GM03348 (cell line): ENCODE measurements at places on chromosomes 7 and 10.
A peak's percentile ranks its signal among the peaks of the same experiment; 100 is the strongest.

DNA sequence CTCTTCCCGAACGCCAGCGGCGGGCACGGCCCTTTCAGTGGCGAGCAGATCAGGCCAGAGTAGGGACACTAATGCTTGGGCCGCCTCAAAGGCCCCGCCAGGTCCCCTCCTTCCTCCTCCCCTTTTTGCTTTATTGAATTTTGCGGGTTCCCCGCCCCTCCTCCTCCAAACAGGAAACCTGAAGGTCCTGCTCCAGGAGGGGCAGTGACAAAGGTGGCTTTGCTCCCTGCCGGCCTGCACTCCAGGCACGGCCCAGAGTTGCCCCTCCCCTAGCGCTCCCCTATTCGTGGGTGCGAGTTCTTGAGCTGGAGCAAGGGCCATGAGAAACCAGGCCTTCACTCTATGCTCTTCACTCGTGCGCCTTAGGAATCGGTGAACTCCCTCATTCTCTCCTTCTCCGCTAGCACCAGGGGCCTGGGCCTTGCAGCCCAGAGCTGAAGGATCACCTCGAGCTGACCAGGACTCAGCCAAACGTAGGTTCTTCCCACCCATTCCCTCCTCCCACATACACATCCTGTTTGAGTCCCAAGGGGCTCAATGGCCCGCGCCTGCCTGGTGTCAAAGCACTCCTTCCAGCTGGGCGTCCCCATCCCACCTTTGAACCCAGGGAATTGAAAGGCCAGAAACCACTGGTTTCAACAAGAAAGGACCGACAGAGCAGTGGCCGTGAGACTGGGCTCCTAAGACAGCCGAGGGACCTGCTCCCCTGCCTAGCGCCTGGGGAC is 619 bp upstream of the HOXA6 start:
- DNase-seq: peak; percentile 54

DNA sequence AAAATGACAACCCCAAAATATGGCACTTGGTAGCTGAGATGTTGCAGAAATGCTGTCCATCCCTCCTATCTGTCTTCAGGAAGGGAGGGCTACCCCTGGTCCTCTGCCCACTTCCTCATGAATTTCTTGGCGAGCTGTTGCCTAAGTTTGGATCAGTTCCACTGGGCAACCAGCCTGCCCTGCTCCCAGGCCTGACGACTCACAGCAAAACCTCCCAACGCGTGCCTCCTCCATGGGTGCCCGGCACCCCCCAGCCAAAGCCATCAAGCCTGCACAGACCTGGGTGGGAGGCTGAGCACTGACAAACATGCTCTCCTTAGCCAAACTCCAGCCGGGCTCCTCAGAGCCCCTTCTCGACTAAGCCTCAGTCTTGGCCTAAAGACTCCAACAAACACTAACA is 8.9 kb downstream of the VSTM4 start:
- DNase-seq: peak; percentile 61

DNA sequence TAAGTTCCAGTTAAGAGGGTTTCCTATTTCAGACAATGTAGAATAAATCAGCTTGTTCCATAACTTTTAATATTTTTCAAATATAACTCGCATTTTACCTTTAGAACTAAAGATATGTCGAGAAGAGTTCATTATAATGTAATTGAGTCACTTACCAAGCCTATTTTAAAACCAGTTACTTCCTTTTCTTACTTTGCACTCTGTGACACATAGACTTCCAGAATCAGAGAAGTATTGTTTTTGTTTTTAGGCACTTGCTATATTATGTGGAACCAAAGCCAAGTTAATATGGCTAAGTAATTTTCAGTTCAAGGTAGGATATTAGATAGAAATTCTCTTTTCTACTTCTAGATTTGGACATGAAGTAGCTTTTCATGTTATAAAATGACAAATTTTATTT is 182.7 kb upstream of the PRPS1L1 start:
- DNase-seq: no peak

- peak; percentile 15 for DNase-seq
These were observed 61.2 kb upstream of the ODAD2 start for GRCh38 chr10:28060031-28060607.

DNA sequence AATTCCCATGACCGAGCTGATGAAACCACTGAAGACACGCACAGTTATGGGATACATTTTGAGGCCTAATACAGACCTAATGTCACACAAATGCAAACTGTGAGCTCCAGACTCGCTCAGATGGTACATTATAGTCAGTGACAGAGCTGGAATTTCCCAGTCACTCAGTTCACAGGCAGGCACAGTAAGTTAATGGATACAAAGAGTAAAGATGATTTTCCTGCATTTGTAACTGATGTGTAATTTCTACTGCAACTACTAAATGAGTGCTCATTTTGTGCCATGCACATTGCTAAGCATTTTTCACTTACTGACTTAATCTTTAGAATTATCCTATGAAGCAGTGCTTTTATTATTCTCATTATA is 56.5 kb downstream of the ENO4 start:
- no peak for DNase-seq

- no peak for DNase-seq
These were observed 177.7 kb upstream of the COL1A2 start for GRCh38 chr7:94216944-94217461.

DNA sequence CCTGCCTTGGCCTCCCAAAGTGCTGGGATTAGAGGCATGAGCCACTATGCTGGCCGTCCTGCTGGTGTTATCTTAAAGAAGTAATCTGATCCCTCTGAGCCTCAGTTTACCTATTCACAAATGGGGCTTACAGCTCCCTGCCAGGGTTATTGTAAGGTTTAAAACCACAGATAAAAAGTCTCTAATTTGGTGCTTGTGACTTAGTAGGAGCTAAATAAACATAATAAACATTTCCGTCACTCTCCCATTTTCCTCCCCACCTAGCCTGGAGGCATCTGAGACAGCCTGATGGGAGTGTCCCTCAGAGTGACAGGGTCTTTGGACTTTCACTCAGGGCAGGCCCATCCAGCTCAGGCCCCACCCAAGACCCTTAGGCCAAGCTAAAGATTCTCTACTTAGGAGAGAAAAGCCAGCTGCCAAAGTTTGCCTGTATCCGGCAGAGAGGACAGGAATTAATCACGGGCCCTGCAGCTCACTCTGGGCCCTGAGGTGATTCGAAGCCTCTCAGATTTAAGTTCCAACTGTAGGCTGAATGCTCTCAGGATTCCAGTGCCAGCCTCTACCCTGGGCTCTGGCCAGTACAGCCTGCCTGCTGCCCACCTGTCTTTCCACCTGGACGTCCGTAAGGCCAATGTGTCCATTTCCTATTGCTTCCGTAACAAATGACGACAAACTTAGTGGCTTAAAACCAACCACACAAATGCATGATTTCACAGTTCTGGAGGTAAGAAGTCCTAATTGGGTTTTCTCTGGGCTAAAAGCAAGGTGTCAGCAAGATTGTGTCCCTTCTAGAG is 21.8 kb upstream of the DUSP5 start:
- DNase-seq: no peak

DNA sequence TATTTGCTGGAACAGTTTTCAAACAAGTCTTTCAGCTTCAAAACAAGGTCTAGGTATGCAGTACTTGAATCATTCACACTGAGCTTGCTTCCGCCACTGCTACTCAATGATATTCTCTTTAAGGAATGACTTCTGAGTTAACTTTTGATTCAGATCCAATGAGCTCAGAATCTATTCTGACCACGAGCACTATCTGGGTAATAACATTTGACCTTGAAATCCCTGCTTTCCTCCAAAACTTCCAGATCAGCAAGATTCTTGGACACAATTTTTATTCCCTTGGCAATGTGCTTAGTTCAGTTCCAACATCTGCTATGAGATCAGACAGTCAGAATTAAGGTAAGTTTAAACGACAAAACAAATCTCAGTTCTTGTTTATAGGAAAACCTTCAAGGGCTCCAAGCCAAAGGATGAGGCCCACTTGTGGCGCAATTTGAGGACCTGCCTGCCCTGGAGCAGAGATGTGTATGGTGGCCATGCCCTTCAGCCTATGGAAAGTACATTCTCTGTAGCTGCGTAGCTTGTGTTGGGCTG is 87.2 kb downstream of the RNF216 start:
- DNase-seq: peak; percentile 67

- no peak for DNase-seq
These were observed 1.9 kb downstream of the VWDE start for GRCh38 chr7:12401538-12402364.

DNA sequence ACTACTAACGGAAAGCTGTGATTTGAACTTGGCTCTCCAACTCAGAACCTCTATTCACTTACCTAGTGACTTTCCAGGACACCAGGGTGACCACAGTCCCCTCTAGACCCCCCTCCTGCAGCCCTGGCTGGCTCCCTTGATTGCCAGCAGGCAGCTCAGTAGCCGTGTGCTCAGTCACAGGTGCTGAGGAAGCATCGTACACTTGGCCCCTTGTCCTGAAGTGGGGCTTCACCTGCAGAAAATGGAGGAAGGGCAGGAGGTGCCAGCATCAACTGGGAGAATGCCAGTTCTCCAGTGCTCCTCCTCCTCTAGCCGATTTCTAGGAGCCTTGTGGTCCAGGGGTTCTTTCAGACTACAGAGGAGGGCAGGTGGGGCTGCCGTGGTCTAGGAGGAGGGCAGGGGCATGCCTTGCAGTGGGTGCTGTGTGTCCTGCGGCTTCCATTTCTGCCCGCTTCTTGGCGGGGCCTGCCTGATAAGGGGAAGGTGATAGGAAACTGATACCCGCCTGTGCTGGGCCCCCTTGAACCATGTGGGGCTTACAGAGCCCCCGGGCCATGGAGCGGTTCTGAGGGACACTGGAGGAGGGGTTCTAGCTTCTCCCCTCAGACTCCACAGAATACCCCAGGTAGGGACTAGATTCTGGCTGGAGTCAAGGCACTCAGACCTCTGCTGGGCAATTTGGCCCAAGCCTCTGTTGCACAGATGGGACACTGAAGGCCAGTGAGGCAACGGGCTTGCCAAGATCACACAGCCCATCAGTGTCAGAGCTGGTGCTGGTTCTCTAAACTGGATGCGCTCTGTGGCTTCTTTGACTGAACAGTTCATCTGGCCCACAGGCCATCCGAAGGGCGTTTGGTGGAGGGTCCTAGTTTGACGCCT is 14.0 kb downstream of the FAM241B start:
- no peak for DNase-seq

- DNase-seq: no peak
These were observed 15.6 kb downstream of the BLNK start for GRCh38 chr10:96255549-96256333.

GRCh38 chr7:152590481-152590880 is 85.5 kb downstream of the XRCC2 start:
- no peak for DNase-seq

GRCh38 chr10:124380256-124380995 is 38.3 kb downstream of the OAT start:
- no peak for DNase-seq

GRCh38 chr7:74228951-74229900 is 19.4 kb downstream of the LAT2 start:
- DNase-seq: no peak

- peak; percentile 44 for DNase-seq
These were observed at the start of gene SAMD9L for GRCh38 chr7:93148144-93148543. Gene SAMD9L (minus strand): TSS chr7:93148385. CDS start chr7:93135971, 12,414 bp downstream.

GRCh38 chr10:79188154-79188965 is 119.6 kb downstream of the ZMIZ1 start:
- DNase-seq: no peak

DNA sequence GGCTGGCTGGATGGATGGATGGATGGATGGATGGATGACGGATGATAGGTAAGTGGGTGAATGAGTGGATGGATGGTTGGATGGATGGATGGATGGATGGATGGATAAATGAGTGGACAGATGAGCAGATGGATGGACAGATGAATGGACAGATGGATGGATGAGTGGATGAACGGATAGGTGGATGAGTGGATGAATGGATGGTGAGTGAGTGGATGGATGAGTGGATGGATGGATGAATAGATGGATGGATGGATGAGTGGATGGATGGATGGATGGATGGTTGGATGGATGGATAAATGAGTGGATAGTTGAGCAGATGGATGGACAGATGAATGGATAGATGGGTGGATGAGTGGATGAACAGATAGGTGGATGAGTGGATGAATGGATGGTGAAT is 340.7 kb upstream of the AUTS2 start:
- no peak for DNase-seq

DNA sequence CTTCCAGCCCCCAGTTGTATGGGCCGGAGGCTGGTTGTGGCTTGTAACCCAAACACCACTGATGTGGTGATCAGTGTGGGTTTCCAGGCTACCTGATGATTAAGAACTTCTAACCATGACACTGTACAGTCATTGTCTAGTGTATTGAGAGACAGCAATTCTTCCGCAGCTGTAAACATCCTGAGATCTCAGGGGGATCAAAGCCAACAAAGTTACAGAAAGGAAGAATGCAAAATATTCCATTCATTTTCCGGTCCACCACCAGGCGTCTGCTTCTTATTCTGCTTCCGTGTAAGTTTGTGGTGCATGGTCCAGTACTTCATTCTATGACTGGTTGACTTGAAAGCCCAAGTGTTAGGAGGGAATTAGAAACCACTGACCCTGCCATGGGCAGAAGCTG is 10.3 kb upstream of the GLI3 start:
- DNase-seq: peak; percentile 77

GRCh38 chr7:12235970-12236369 is 24.9 kb downstream of the TMEM106B start:
- DNase-seq: no peak

- no peak for DNase-seq
These were observed 98.8 kb upstream of the ZNF722 start for GRCh38 chr7:63899691-63900393.

- DNase-seq: no peak
These were observed 16.8 kb upstream of the FOXI2 start for GRCh38 chr10:127720142-127720541.

DNA sequence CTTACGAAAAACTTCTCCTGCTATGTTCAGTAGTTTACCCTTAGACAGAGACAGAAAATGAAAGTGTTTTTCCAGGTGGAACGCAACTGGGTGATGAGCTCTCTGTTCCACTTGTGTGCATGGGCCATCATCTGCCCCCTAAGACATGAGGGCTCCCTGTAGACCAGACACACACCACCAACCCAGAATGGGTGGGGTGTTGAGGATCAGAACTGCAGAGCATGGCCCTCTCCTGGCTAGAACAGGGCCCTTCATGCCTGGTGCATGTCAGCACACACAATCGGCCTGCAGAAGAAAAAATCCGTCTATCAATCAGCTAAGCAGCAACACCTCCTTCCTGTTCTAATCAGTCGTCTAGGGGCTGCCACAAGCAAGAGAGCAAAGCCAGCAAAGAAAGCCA is 186.2 kb upstream of the INHBA start:
- no peak for DNase-seq

GRCh38 chr10:82313401-82313800 is 438.4 kb downstream of the NRG3 start:
- no peak for DNase-seq

DNA sequence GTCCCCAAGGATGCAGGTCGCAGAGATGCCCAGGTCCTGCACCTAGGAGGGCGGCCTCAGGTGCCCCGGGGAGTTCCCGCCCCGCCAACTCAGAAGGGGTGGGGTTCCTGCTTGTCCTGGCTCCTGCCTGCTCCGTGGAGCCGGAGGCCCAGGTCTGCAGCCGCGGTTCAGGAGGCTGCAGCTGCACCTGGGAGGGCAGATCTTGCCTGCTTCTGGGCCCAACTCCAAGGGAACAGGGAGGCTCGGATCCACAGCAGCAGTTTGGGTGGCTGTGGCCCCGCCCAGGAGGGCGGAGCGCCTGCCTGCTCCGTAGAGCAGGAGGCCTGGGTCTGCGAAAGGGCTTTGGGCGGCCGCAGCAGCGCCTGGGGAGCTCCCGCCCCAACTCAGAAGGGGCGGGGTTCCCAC is 108.2 kb upstream of the EGR2 start:
- DNase-seq: no peak

- no peak for DNase-seq
These were observed 48.7 kb upstream of the SLC35G1 start for GRCh38 chr10:93844979-93845626.

GRCh38 chr10:106038246-106038645 is 1126.3 kb downstream of the SORCS1 start:
- DNase-seq: no peak
